Esophagus muscularis mucosa (tissue), 4 donors: ENCODE measurements at places on chromosomes 5 and 9. TPM values are rescaled to one million over a fixed set of nuclear protein-coding genes. Genes with fewer than 3 reads are reported as not detected.
A peak's percentile ranks its signal among the peaks of the same experiment; 100 is the strongest.

GRCh38 chr5:168047043-168047668 is 244.3 kb upstream of the WWC1 start:
- no peak for DNase-seq

DNA sequence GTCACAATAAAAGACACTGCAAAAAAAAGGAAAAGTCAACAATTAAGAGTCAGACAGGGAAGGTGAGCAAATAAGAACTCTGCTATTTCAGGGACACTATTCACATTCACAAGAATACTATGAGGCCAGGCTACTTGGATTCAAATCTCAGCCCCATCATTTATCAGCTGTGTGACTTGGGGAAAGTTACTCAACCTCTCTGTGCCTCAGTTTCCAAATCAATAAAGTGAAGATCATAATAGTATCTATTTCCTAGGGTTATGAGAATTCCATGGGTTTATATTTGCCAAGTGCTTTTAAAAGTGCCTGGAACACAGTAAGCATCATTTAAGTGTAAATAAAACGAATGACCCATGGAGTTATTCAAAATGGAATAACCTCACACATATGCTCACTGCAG is 56.4 kb downstream of the ALDH7A1 start:
- DNase-seq, result no peak

DNA sequence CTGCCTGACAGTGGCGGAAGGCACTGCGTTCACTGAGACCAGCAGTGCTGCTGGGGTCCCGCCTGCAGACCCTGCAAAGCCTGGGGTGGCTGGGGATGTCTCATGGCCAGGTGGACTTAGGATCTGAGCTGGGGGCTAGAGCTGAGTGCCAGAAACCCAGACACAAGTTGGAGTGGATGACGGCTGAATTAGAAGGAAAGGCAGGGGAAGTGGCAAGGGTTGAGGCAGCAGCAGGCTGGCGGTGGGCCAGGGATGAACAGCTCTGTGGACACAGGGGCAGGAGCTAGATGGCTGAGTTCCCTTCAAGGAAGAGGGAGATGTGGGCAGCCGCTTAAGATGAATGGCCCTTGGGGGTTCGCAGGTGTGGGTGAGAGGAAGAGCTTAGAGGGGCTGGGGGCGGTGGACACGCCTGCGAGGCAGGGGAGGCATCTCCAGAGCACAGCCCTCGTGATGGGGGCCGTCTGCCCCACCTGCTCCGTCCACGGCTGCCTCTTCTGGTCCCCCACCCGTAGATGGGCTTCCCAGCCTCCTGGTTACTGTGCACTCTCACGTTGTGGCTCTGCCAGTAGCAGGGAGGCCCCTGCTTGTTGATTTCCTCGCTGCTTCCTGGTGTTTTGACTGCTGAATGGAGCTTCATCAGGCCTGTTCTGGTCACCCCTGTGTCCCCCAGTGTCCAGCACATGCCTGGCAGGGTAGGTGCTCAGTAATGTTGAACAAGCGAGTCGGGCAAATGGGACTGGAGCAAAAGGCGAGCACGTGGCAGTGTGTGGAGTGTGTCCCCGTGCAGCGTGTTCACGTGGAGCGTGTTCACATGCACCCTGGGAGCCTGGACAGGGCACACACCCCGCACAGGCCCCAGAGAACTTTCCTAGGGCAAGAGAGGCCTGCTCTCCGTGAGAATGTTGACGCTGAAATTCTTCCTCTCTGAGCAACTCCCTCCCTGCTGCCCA is 168.2 kb downstream of the CACNA1B start:
- no peak for DNase-seq

DNA sequence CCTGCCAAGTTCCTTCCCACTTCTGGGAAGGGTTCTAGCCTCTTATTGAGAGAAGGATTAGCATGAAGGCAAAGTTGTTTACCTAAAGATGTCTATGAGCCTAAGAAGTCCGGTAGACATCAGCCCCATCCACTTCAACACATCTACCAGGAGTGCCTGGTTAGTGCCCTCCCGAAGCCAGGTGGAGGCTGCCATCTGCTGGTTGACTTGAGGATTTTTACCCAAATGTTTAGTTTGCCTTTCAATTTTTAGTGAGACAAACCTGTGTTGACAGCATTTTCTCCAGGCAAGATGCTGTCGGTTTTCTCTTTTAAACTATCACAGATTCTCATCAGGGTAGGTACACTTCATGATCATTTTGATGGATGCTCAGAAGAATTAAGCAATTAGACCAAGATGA is 83.6 kb upstream of the TNFSF8 start:
- DNase-seq, result no peak

DNA sequence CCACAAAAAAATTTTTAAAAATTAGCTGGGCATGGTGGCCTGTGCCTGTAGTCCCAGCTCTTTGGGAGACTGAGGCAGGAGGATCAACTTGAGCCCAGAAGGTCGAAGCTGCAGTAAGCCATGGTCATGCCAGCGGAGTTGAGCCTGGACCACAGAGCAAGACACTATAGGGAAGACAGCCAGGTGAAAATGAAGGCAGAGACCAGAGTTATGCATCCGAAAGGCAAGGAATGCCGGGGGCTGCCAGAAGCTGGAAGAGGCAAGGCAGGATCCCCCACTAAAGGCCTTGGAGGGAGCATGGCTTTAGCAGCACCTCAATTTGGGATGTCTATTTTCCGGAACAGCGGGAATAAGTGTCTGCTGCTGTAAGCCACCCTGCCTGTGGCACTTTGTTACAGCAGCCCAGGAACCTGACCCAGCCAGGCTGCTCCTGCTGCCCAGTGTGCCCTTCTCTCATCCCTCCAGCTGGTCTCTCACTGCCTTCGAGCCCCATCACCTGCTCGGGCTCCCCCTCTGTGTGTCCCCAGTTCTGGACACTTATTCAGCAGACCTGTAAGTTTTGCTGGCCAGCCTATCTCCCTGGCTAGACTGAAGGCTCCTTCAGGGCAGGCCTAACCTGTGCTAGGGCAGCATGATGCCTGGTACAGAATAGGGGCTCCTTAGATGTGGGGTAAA is 16.8 kb upstream of the JADE2 start:
- no peak for DNase-seq

DNA sequence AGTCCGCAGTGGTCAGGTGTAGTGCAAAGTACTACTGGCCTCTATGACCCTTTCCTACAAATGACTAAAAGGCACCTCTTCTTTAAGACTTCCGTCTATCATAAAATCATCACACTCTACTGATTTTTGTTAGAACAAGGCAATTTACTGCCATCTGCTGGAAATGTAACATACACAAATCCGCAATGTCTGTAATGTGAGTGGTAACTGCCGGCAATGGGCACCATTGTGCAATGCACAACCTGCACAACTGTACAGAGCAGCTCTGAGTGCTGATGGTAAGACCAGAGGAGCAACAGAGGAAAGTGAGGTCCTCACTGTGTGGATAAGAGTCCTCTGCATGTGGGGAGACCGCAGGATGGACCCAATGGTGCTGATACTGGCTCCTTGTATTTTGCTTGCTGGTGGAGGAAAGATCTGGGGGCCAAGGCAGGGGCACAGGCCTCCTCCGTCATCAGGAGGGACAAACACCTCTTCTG is 103.7 kb downstream of the ATPSCKMT start:
- no peak for DNase-seq

- peak; percentile 64 for DNase-seq
These were observed 19.5 kb downstream of the IGIP start for GRCh38 chr5:140145256-140145655.

Gene MEIKIN
- total RNA-seq, result not detected

Gene MYMK
- total RNA-seq, result not detected

Gene OLFML2A
- total RNA-seq, result 39.6 TPM

Gene OR1Q1
- not detected for total RNA-seq

Gene TRIM36
- 5.7 TPM for total RNA-seq

Gene CNTNAP3B
- 60.5 TPM for total RNA-seq

DNA sequence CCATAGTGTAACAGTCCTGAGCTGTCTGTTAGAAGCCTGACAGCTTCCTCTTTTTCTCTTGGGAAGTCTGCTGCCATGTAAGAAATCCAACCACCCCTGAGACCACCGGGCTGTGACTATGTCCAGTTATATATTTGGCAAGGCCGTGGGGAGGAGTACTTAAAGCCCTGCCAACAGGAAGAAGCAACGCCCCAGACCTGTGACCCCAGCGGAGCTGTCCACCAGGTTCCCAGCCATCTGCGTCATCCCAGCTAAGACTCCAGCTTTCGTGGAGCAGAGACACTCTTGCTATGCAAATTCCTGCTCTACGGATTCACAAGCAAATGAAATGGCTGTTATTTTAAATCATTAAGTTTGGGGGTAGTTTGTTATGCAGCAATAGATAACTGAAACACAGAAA is 417.3 kb downstream of the TLE4 start:
- DNase-seq, result no peak

- no peak for DNase-seq
These were observed 58.8 kb upstream of the ERCC6L2 start for GRCh38 chr9:95816716-95817115.

DNA sequence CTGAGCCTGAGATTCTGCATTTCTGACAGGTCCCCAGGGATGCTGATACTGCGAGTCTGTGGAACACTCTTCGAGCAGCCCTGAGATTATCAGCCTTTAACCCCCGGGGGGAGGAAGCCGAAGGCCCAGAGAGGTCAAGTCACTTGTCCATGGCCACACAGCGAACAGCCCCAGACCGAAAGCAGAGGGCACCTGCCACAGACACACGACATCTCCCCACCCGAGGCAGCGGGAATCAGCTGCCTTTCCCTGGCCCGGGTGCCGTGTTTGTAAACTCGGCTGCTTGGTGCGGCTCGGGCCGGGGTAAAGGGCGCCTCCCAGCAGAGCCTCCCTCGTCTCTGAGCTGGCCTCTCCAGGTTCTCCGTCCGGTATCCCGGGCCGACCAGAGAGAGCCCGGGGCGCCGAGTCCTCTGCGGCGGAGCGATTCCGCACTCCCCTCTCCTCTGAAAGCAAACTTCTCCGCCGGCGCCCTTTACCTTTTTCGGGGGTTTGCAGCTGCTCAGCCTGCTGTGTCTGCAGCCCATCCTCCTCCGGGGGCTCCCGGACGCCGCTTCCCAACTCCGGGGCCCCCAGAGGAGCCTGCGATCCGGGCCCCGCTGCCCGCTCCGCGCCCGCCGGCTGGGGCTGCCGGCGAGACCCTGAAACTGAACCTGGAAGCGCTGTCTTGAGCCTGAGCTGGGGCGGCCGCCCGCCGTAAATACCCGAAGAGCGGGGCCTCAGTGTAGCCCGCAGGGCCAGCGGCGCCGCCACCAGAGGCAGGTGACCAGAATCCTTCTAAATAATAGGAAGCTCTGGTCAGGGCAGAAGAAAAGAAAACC is at the start of gene CCDC69:
TSS of gene CCDC69 (minus strand) at position 646 of the 818 bp plus-strand sequence. CDS start at position 524, 122 bp downstream.
- DNase-seq, result no peak

Gene HNRNPK
- 532 TPM for total RNA-seq

DNA sequence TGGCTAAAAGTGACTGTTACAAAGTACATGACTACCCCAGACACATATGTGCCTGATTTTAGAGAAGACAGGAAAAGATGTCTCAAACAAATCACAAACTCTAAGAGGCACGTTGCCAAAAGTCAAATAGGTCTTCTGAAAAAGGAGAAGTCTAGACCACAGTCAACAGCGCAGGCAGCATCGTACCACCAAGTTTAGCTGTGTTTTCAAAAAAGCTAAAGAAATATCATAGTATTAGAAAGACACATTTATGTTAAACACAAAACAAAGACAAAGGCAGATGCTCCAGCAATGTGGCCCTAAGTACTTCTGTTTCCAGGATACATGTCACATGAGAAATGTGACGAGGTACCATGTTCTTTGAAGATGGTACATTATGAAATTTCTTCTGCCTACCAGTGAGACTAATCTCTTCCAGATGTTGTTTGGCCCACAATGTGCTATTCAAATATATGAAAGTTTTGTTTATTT is 43.5 kb downstream of the LPAR1 start:
- DNase-seq, result no peak

DNA sequence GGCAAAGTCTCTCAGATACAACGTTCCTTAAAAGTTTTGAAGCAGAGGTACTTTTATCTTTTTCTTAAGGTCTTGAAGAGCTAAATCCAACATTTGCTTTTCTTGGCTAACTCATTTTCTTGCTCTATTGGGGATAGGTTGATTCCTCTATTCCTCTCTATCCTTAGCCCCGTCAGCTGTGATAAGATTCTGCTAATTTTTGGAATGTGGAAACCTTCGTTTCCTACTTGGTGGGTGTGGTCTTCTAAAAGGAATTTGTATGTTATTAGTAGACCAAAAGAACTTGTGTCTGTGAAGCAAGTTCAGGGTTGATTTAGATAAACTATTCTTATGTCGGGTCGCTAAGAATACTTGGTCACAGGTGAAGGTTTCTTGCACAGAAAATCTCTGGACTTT is 308.6 kb downstream of the ADAMTS6 start:
- DNase-seq, result no peak

Gene TRIM14
- total RNA-seq, result 14.9 TPM

Gene AK1
- total RNA-seq, result 39.1 TPM

Gene C5
- 3.6 TPM for total RNA-seq

DNA sequence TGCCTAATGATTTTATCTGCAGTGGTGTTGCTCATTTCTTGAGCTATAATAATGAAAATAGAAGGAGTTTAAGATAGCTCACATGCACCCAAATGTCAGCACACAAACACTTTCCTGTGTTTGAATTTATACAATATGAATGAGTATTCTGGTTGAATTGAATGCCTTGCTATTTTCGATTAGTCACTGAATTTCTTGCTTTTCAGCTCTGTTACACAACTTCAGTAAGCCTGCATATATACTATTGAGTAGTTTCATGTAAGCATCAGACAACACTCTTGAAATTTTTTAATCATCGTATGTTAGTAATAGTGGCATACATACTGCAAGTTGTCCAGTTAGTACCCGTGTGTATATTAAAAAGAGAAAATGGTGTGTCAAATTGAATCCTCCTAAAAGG is 281.5 kb upstream of the GRIA1 start:
- no peak for DNase-seq

- no peak for DNase-seq
These were observed 85.5 kb downstream of the YIPF5 start for GRCh38 chr5:144084971-144085370.

DNA sequence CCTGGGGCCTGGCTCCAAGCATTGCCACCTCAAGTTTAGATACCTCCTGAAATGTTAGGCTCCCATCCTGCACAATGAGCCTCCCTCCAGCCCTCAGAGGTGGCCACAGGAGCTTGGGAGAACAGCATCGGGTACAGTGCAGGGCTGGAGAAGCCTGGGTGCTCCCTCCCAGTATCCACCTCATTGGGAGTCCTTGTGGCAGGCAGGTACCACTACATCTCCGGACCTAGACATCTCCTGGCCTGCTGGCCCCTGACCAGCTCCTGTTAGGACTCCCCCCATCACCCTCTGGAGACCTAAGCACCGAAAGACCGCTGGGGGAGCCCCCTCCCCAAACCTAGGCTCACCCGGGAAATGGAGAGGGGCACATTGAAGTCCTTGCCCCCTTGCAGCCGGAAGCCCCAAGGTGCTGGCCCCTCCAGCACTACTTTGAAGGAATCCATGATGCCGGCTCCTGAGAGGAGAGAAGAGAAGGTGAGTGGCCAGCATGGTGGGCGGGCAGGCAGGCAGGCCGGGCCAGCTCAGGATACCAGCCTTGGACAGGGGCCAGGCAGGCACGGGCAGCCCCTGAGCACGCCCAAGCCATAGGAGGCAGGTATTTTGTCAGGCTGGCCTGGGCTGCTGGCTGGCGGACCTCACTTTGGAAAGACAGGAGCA is 1.2 kb downstream of the PDLIM7 start:
- no peak for DNase-seq
